ENCODE measurements at places on chromosomes 2 and 18.

- DNase-seq: no peak
Measured at GRCh38 chr2:164706522-164706921, 85.2 kb upstream of the GRB14 start.

- DNase-seq: no peak
Measured at GRCh38 chr2:119227346-119227745, 3.7 kb downstream of the STEAP3 start.

GRCh38 chr2:95275601-95276243 is 1.5 kb downstream of the PROM2 start:
- DNase-seq: no peak

GRCh38 chr18:61797696-61798590 is 94.9 kb downstream of the RNF152 start:
- no peak for DNase-seq

- DNase-seq: no peak
Measured at GRCh38 chr18:78562531-78562961, 417.1 kb upstream of the SALL3 start.

DNA sequence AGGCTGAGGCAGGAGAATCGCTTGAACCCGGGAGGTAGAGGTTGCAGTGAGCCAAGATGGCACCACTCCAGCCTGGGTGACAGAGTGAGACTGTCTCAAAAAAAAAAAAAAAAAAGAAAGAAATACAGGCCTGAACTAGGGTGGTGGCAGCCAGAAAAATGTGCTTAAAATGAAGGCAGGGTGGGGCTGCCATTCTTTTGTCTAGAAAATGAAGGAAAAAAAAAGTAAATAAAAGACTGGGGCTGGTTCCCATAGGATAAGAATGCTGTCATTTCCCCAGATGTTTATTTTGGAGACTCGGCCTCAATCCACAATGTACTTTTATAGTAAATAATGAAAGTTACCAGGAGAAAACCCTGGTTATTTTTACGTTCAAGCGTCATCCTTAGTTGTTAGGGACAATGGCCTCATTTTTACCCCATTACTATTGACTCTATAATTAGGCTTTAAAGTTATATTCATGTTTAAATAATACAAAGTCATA is 58.9 kb downstream of the ATP8B1 start:
- no peak for DNase-seq

DNA sequence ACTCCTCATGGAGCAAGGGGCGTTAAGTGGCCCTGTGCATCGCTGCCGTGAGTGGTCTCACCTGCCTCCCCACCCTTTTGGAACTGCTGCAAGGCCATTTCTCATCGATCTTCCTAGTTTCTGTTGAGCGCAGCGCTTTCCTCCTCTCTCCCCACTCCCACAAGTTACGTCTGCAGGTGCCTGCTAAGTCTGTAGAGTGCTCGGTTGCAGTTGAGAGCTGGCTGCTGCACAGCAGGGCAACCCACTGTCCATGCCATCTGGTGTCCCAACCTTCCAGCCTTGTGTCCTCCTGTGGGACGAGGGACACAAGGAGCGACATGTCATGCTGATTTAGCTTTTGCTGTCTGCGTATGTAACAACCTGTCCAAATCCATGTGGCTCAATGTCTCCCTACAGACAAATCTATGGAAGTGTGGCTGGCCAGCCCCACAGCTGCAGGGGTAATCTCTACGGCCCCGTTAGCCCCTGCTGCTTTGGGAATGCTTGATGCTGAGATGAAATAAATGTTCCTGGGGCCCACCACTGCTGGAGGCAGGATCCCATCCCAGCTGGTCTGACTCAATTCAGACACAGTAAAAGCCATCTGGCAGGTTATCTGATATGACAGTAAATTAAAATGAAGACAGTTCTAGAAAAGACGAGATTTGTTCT is 68.1 kb upstream of the TCF7L1 start:
- no peak for DNase-seq

DNA sequence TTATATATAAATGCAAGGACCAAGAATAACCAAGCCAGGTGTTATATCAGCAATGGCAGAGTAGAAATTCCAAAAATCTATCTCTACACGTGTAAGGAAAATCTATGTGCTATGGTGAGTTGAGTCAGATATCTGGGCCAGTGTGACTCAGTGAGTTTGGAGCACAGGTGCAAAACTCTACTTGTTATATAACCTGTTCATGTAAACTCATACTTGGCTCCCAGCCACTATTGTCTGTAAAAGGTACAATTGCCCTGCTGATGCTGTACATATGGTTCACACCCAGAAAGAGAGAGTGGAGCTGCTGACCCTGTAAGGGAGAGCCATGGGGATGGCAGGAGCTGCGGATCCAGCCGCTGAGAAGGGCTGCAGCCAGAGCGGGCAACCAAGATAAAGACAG is 112.0 kb downstream of the TRABD2A start:
- no peak for DNase-seq

DNA sequence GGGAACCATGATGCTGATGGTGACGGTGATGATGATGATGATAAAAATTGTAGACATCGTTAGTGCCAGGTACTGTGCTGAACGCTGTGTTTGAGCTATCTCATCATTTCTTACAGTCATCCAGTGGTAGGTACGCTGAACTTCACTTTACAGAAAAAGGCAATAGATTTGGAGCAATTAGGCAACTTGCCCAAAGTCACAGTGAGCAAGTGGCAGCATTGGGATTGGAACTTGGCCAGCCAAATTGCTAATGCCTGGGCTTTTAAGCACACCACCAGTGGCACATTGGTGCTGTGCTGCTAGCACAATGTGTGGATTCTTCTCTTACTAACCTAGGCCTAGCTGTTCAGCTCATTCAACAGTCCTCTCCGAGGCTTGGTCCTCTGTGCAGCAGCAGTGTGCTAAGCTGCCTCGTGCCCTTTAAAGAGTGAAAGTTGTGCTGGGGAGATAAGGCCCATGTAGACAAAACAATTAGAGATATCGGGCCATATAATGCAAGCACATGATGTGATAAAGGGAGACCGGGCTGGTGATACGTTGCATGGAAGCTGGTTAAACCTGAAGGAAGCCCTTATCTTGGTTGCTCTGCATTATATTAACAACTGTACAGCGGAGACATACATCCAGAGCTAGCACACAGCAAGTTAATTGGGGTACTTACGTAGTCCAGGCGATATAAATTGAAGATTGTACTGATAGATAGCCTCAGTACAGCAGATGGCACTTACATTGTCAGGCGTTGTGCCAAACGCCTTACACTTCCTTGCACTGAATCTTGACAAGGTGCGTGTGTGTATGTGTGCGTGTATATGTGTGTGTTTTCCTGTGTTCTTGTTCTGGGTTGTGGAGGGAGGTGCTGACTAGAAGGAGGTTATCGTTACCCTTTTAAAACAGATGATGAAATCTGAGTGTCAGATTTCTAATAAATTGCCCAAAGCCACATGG is 28.4 kb downstream of the HK2 start:
- DNase-seq: no peak

- DNase-seq: no peak
Measured at GRCh38 chr2:127707890-127708648, 6.8 kb downstream of the SFT2D3 start.

DNA sequence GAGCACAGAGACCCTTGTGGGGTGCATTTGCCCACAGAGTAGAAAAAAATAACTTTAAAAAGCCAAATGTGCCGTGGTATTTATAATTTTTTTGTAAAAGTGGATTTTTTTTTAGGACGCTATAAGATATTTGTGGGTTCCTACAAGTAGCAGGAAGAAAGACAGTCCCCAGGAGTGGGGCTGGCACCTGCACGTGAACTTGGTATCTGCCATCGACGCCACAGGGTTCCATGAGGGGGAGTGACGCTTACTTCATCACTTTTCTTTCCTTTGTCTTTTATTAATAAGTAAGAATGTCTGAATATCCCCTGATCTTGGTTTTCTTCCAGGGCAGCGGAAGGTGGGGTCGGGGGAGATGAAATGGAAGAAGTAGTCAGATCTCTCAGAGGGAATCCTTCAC is 207.0 kb downstream of the TWIST2 start:
- no peak for DNase-seq

GRCh38 chr2:75324141-75324540 is 124.8 kb upstream of the TACR1 start:
- DNase-seq: no peak

DNA sequence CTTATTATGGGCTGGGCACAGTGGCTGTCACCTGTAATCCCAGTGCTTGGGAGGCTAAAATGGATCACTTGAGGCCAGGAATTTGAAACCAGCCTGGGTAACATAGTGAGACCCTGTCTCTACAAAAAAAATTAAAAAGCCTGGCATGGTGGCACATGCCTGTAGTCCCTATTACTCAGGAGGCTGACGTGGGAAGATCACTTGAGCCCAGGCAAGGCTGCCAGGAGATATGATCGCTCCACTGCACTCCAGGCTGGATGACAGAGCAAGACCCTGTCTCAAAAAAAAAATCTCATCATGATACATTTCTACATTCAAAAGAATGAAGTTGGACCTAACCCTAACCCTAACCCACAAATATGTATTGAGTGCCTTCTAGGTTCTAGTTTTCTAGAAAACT is 20.2 kb upstream of the CYP27A1 start:
- no peak for DNase-seq

GRCh38 chr2:1755436-1756191 is 11.3 kb upstream of the PXDN start:
- DNase-seq: no peak

GRCh38 chr2:37766106-37766505 is 94.7 kb upstream of the CDC42EP3 start:
- DNase-seq: no peak

- no peak for DNase-seq
Measured at GRCh38 chr2:24209389-24210105, 34.7 kb downstream of the FAM228A start.

DNA sequence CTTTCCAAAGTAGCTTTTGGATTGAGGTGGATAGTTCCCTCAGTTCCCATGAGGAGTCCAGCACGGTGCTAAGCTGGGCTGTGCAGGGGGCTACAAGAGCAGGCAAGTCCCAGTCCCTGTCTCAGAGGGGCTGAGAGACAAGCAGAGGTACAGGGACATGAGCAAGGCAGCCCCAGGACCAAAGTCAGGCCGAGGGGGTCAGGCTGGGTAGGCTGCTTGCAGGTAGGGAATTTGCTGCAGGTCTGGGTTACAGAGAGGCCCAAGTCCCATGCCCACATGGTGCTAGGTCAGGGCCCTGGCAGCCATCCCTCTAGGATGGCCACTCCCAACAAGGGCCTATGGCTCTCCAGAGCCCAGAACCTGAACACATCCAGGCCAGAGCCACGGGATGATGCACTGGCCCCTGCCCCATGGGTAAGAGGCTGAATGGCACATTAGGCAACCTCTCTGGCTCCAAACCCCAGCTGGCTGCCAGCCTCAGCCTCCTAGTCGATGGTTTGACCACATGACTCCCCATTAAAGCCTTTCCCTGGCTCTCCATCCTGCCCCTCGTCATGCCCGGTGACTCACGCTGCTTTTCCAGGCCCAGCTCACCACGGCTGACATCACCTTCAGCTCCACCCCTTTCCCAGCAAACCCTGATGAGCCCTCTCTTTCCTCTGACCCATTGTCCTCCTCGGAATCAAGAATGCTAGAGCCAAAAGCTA is 83.7 kb downstream of the SDC1 start:
- no peak for DNase-seq

DNA sequence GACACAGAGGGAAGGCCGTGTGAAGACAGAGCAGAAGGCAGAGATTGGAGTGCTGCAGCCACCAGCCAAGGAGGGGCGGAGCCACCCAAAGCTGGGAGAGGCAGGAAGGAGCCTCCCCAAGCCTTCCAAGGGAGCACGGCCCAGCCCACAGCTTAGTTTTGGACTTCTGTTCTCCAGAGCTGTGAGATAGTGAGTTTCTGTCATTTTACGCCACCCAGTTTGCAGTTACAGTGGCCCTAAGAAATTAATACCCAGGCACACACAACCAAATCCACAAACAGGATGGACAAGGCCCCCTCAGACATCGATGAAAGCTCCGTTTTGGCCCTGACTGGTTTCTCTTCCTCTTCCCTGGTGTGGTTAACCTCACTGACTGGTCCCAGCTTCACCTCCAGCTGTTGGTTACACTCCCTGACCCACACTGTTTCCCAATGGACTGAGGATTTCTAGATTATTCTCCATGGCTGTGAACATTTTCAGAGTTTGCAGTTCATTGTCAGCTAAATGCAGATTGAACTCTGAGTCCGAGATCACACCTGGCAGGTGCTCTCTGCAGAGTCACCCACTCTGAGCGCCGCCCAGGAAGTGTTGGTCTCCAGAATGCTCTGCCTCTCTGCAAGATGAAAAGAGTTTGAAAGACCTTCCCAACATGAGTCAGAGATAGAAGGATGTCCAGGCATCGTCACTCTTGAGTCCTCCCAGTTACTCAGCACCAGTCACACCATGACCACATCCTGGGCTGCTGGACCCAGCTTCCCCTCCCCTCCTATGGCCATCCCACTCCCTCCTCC is 100.2 kb downstream of the TWIST2 start:
- no peak for DNase-seq

DNA sequence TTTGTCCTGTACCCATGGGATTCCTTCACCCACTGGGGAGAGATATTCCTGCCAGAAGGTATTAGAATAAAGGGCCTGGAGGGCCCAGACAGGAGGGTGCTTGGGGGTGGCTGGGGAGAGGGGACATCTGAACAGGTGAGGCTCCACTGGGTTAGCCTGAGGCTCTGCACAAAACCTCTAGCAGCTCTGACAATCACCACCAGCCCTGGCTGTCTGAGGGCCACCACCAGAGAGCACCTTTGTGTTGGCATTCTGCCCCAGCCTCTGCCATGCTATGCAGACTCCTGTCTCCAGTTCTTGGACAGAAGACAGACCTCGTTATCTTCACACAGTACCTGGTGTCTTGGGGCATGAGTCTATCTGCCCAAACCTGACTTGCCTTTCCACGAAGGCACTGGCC is 25.3 kb downstream of the SLC16A14 start:
- DNase-seq: no peak

- no peak for DNase-seq
Measured at GRCh38 chr2:150589681-150590080, 102.2 kb upstream of the RND3 start.

DNA sequence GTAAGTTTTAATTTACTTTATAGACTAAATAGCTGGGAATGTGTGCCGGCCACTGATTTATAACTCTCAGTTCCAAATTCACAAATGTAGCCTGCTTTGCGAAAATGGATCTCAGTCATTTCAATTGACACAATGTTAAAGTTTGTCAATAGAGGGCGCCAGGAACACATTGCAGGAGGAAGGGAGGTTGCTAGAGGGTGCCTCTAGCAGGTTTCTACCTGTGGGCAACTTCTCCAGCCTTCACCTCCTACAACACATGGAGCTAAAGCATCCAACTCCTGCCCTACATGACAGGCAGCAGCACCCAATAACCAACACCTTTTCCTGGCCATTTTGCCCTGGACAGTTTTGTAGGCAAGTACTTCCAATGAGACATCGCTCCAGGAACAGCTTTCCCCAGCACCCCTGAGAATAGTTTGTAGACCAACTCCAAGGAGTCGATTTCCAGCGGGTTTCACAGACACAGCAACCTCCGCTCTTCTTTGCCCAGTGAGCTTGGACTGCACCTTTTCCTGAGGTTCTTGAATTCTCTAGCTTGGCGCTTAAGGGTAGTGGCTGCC is 784.8 kb upstream of the CDH2 start:
- DNase-seq: no peak

DNA sequence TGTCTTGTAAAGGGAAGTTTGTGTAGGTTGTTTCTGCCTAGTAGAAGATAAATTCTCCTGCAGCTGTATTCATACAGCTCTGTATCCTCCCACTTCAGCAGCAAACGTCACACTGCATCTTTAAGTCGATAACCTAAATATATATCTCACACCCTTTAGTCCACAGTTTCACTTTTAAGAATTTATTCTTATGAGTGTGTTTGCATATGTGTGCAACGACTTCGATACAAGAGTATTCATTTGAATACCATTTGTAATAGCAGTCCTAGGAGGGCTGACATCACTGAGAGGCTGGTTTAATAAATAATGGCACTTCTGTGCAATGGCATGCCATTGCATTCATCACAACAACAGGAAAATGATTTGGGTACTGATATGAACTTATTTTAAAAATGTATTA is 63.8 kb upstream of the MSH6 start:
- DNase-seq: no peak
